ENCODE measurements at places on chromosomes 3 and 15.

DNA sequence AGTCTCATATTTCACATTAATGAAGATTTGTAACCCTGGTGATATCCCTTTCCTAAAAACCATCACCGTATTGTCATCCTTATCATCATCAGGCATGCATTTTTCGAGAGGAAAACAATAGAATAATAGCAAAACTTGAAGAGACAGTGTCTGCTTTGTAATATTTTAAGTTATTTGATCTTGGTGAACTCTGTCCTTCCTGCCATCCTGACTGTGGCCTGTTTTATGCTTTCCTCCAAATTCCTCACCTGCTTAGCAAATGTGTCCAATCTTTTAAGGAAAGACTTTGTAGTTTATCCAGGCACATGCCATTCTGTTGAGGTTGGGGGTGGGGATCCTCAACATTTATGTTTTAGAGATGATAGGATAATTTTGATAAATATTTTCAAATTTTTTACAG lies 306.1 kb upstream of the COL8A1 start:
- DNase-seq: no peak

DNA sequence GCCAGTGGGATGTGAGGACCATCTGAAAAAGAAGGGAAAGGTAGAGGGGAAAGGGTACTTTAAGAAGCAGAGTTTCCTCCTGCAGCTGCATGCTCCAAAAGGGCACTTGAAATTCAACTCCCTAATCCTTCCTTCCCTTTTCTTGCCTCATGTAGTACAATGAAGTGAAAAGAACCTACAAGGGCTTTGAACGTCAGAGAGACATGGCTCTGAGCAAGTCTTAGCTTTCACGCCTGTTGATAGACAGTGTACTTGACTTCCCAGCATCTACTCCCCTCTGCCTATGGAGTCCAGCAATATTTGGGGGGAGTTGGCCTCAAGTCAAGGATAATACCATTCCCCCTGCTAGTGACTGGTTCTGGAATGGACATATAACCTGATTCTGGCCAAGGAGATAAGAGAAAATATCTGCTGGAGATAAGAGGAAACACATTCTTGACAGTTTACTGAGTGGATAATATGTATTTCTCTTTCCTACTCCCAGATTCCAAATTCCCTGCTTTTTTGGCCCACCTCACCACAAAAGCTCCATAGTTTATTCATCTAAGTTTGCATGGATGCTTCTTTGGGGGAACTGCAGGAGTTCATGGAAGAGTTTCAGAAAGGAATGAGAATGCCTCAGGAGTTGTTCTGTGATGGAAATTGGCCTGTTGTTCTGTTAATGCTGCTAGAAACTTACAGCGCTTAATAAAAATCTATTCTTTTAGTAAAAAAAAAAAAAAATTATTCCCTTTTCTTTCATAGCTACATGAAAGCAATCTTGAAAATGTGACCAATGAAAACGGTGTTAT lies 193.0 kb upstream of the TPM1 start:
- DNase-seq: no peak

- DNase-seq: no peak
These were observed 2.2 kb downstream of the C3orf80 start for GRCh38 chr3:160227419-160227818.

DNA sequence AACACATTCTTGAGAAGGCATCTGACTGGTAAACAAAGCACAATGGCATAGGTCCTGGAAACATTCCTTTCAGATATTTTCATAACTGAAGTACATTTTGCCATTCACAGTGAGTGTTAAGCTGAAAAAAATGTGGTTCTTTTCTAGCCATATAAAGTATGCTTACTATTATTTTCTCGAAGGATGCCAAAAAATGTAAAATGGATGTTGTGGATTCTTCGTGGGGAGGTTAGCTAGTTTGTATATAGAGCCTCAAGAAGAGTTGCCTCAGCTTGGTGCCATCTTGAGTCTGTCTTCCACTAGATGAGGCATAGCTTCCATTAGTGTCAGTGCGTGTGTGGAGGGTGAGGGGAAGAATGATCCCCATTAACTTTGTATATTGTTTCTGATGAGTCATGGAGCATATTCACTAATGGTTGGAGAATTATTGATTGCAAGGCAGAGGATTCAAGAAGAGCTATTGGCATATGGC lies 4.1 kb downstream of the MBNL1 start:
- DNase-seq: peak; percentile 80

- no peak for DNase-seq
These were observed 23.0 kb downstream of the NEO1 start for GRCh38 chr15:73075160-73075859.

DNA sequence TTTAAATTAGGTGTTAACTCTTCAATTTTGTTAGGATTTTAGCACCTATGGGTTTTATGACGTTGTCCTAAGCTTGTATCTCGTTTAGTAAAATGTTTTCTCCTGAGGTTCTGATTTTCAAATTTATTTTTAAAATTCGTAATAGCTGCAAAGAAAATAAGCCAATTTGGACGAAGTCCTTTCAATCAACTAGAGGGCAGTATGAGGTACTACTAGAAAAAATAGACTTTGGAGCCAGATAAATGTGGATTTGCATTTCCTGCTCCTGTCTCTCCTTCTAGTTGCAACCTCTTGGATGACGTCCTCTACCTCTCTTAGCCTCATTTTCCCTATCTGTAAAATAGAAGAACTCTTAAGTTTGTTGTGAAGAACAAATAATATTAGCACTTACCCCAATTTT lies 81.1 kb downstream of the SLTM start:
- DNase-seq: no peak

- no peak for DNase-seq
These were observed 28.6 kb upstream of the SH3BP5 start for GRCh38 chr3:15360788-15361493.

DNA sequence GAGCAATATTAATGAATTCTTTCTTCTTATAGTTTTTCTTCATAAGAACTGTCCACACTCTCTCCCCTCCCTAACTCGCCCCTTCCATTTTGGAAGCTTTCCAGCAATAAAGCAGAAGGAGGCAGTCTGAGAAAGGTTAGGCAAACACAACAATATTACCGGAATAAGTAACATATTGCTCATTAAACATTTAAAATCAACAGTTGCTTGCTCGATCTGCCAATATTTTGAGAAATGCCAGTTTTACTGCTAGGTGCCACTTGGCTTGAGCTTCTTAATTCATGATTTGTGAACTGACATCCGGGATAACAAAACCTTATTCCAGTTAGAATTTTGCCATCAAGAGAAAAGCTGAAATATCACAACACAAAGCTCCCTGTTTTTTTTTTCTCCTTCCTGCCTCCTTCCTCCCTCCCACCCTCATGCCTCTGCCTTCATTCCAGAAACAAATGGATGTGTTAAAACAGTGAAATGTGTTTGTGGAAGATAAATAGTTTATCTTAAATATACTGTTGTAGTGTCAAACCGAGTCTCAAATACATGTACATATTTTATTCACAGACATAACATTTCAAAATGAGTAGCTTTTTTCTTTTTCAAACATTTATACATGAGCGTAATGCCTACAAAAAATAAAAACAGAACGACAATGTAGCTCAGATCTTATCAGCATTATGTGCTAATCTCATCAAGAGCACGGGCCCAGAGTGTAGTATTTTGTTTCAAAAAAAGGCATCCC lies 253.7 kb downstream of the GAP43 start:
- DNase-seq: no peak

GRCh38 chr15:33218071-33218491 lies 23.6 kb upstream of the FMN1 start:
- no peak for DNase-seq
